ENCODE measurements at places on chromosomes 12 and 14.

GRCh38 chr12:23238957-23239356 lies 614.0 kb downstream of the ETNK1 start:
- H3K27me3 ChIP-seq: no peaks in the 10 kb centered on the region
- H3K4me3 ChIP-seq: no peak overlapping the region
- DNase-seq: no peak
- no peaks in the 10 kb centered on the region for H3K36me3 ChIP-seq
- peaks cover 7% of the 10 kb centered on the region for H3K4me1 ChIP-seq

GRCh38 chr12:117674313-117674712 lies 294.5 kb downstream of the KSR2 start:
- no peaks in the 10 kb centered on the region for H3K36me3 ChIP-seq
- DNase-seq: no peak
- no peak overlapping the region for H3K27ac ChIP-seq
- peaks cover 3% of the 10 kb centered on the region for H3K4me1 ChIP-seq

DNA sequence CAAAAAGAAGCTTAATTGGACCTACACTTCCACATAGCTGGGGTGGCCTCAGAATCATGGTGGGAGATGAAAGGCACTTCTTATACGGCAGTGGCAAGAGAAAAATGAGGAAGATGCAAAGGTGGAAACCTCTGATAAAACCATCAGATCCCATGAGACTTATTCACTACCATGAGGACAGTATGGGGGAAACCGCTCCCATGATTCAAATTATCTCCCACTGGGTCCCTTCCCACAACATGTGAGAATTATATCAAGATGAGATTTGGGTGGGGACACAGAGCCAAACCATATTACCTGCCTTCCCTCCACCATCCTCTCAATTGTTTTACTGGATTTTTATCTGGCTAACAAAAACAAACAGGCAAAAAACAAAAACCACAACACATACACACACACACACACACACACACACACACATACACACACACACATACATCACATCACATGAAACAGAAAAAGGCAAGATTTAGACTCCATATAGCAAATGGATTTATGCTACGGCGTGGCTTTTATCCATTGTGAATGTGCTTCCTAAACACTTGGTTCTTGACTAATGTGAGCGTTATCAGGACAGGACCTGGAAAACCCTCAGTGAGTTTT lies 66.7 kb downstream of the ZFP36L1 start:
- no peak overlapping the region for H3K27ac ChIP-seq
- no peaks in the 10 kb centered on the region for H3K36me3 ChIP-seq
- peaks cover 32% of the 10 kb centered on the region for H3K4me1 ChIP-seq
- H3K27me3 ChIP-seq: no peaks in the 10 kb centered on the region

DNA sequence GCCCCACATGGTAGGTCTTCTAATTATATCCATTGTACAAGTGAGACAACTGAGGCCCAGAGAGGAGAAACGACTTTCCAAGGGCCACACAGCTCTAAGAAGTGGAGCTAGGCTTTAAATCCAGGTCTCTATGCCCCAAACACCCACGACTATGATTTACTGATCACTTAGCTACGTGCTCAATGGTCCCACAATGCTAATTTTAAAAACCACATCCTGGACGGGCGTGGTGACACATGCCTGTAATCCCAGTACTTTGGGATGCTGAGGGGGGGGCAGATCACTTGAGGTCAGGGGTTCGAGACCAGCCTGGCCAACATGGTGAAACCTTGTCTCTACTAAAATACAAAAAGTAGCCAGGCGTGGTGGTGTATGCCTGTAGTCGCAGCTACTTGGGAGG lies 8.4 kb upstream of the MLEC start:
- no peak overlapping the region for H3K4me3 ChIP-seq
- peaks cover 2% of the 10 kb centered on the region for H3K27me3 ChIP-seq
- DNase-seq: no peak
- H3K4me1 ChIP-seq: no peaks in the 10 kb centered on the region

GRCh38 chr14:67971627-67972625 lies 152.3 kb downstream of the RAD51B start:
- no peak overlapping the region for H3K4me3 ChIP-seq
- H3K27ac ChIP-seq: no peak overlapping the region
- peaks cover 27% of the 10 kb centered on the region for H3K4me1 ChIP-seq
- H3K36me3 ChIP-seq: peaks cover 8% of the 10 kb centered on the region

- no peak overlapping the region for H3K4me3 ChIP-seq
- no peak overlapping the region for H3K27ac ChIP-seq
- H3K36me3 ChIP-seq: no peaks in the 10 kb centered on the region
- H3K4me1 ChIP-seq: peaks cover 6% of the 10 kb centered on the region
These were observed 14.3 kb downstream of the FAM181A start for GRCh38 chr14:93941293-93941910.

- H3K4me3 ChIP-seq: no peak overlapping the region
- no peak for DNase-seq
- H3K4me1 ChIP-seq: no peaks in the 10 kb centered on the region
These were observed 123.4 kb downstream of the TTC7B start for GRCh38 chr14:90692826-90693225.

DNA sequence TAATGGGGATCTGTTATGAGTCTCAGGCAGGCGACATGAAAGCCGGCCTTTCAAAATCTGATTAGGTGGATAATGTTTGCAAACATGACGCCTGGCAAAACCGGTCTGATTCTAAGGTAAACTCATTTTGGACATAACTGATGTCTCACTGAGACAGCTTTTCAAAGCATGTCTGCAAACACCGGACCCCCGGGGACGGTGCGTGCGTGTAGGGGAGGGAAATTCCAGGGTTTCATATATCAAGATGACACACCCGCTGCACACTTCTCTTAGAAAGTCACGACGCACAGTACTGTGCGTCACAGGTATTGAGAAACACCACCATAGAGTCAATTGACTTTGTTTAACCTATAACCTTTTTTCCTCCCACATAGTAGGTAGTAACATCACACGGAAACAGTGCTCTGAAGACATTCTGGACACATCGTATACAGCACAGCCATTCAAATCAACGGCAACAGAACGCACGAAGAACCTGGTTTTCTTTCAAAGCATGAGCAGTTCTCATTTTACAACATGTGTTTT lies 43.9 kb upstream of the TESC start:
- H3K36me3 ChIP-seq: peaks cover 13% of the 10 kb centered on the region
- peaks cover 25% of the 10 kb centered on the region for H3K4me1 ChIP-seq
- no peak for DNase-seq
- no peaks in the 10 kb centered on the region for H3K27me3 ChIP-seq
- H3K27ac ChIP-seq: peak overlapping the region; percentile 83

DNA sequence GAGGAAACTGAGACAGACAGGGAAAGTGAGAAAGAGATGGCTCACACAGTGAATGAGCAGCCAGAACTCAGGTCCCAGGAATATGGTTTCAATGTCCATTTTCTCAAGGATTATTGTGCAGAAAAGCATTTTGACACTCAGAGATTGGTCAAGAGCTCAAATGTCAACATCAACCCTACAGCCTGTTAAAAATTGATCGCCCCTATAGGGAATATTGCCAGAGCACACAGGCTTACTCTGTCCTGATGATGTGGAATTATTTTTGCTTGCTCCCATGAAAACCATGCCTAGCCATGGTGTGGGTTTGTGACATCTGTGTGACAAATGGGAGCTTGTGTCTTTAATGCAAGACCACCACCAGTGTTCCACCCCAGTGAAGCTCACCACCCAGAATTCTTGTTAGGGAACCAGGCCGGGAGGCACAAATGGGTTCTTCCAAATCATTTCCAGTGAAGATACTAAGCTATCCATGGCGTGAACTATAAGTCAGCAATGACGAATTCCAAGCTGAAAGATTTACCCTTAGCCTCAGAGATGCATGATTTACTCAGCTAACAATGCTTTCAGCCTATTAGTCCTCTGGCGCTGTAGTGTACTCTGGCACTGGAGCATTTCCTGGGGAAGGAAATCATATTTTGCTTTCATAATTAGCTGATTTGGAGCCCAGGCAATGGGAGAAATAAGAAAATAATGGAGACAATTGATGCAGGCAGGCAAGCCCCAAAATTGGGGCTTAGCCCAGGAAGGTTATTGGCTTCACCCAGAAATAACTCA lies 1188.2 kb upstream of the TMEM132C start:
- H3K36me3 ChIP-seq: peaks cover 1% of the 10 kb centered on the region
- H3K4me3 ChIP-seq: no peak overlapping the region
- no peak for DNase-seq
- no peaks in the 10 kb centered on the region for H3K27me3 ChIP-seq
- H3K4me1 ChIP-seq: peaks cover 3% of the 10 kb centered on the region
- no peak overlapping the region for H3K27ac ChIP-seq

GRCh38 chr12:110917467-110917866 lies 2.9 kb downstream of the MYL2 start:
- DNase-seq: no peak
- H3K27ac ChIP-seq: no peak overlapping the region
- no peak overlapping the region for H3K4me3 ChIP-seq
- H3K36me3 ChIP-seq: no peaks in the 10 kb centered on the region

GRCh38 chr14:79586989-79587598 lies 624.2 kb downstream of the DIO2 start:
- H3K4me3 ChIP-seq: no peak overlapping the region
- H3K27ac ChIP-seq: no peak overlapping the region

GRCh38 chr12:51171884-51172514 lies 936 bp downstream of the TFCP2 start:
- H3K27me3 ChIP-seq: peaks cover 6% of the 10 kb centered on the region
- H3K4me3 ChIP-seq: no peak overlapping the region
- no peaks in the 10 kb centered on the region for H3K36me3 ChIP-seq
- peaks cover 6% of the 10 kb centered on the region for H3K4me1 ChIP-seq
- H3K27ac ChIP-seq: no peak overlapping the region

DNA sequence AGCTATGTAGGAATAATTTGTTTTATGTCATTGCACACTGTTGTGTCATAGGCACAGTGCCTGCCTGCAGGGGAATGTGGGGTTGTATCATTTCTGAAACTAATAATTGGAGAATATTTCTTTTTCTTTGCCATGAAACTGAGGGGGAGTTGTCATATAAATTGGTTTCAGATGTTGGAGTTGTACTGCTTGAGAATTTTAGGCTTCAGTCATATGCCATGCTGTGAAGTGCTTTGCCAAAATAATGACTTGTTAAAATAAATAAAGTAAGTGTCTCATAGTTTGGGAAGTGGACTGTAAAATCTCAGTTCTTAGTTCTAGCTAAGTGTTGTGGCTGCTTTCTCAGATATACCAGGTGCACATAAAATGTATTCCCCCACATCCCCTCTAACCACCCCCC lies 116.8 kb downstream of the DAAM1 start:
- no peaks in the 10 kb centered on the region for H3K27me3 ChIP-seq
- no peak for DNase-seq
- peaks cover 14% of the 10 kb centered on the region for H3K4me1 ChIP-seq
- H3K36me3 ChIP-seq: no peaks in the 10 kb centered on the region

- no peak for DNase-seq
- peaks cover 11% of the 10 kb centered on the region for H3K4me1 ChIP-seq
- peak overlapping the region; percentile 91 for H3K4me3 ChIP-seq
- no peaks in the 10 kb centered on the region for H3K27me3 ChIP-seq
- H3K27ac ChIP-seq: peak overlapping the region; percentile 86
These were observed 688 bp downstream of the ZNF26 start for GRCh38 chr12:132986885-132987225.

DNA sequence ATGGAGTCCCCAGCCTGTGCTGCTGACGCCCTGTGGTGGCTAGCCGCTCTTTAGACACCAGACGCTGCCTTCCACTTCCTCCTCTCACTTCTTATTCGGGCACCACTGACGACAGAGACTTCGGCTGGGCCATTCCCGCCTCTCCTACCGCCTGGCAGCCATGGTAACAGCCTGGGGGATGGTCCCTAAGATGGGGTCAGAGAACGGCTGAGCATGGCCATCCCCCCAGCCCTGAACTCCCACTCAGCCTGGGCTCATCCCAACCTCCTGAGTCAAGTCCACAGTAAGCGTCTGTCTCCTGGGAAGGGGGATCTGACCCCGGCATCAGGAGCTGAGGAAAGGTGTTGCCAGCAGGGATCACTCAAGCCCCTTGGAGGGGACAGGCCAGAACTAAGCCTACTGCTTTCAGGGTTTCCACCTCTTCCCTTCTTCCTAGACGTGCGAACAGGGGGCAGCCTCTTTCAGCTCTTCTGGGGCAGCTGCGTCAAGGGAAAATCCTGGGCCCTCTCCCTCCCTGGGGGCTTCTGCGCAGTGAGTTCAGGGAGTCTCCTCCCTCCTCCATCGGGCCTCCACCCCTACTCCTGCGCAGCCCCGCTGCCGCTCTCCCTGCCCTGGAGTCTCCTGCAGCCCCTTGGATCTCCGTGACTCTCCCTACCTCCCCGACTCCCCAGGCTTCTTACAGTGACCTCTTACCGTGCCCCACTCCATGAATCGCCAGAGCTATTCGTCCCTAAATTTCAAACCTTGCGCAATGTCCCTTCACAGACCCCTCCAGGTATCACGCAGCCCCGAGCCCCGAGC lies 643 bp upstream of the TAMALIN start:
- peaks cover 28% of the 10 kb centered on the region for H3K27me3 ChIP-seq
- H3K27ac ChIP-seq: peak overlapping the region; percentile 86
- DNase-seq: no peak
- peaks cover 14% of the 10 kb centered on the region for H3K4me1 ChIP-seq
- peak overlapping the region; percentile 82 for H3K4me3 ChIP-seq
- peaks cover 1% of the 10 kb centered on the region for H3K36me3 ChIP-seq

DNA sequence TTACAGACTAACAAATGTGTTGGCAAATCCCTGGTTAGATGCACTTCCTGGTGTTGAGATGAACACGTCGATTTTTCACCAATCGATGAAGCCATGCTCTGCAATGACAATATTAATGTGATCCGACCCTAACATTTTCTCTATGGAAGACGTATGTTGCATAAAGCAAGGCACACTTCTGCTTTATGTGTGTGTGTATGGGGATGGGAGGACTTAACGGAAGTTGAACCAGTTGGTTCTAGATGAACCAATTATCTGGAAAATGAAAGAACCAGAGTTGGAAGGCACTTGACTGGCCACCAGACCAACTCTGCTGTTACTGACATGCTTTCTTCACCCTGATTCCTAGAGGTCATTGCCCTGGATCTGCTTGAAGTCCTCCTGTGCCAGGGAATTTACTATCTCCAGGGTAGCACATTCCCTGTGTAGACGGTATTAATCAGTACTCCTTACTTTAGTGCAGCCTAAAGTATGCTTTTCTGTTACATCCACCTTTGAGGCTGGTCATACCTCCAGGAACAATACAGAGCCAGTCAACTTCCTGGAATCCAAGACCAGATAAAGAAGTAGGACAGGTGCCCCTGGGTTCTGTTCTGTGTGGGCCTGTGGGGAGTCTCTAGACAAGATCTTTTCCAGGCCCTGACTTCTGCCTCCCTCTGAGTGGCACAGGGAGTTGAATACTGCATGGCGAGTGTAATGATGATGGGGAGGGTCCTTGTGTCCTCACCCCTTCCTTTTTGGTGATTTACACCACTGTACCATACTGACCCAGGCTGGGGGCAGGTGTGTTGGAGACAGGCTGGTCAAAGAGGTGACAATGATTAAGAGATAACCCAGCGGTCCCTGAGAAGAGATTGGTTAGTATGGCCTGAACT lies 4.1 kb downstream of the SDR39U1 start:
- H3K4me1 ChIP-seq: peaks cover 18% of the 10 kb centered on the region
- no peak overlapping the region for H3K27ac ChIP-seq
- DNase-seq: no peak
- no peak overlapping the region for H3K4me3 ChIP-seq

- no peak overlapping the region for H3K4me3 ChIP-seq
- no peak overlapping the region for H3K27ac ChIP-seq
- peaks cover 3% of the 10 kb centered on the region for H3K36me3 ChIP-seq
- H3K4me1 ChIP-seq: peaks cover 9% of the 10 kb centered on the region
These were observed 13.6 kb downstream of the EXOC3L4 start for GRCh38 chr14:103107941-103108748.

Data from progenitor cell of endocrine pancreas (in vitro differentiated cells).